ENCODE measurements at places on chromosomes 1 and 21.

GRCh38 chr1:40620586-40621210 is 44.8 kb downstream of the RIMS3 start:
- DNase-seq = no peak

DNA sequence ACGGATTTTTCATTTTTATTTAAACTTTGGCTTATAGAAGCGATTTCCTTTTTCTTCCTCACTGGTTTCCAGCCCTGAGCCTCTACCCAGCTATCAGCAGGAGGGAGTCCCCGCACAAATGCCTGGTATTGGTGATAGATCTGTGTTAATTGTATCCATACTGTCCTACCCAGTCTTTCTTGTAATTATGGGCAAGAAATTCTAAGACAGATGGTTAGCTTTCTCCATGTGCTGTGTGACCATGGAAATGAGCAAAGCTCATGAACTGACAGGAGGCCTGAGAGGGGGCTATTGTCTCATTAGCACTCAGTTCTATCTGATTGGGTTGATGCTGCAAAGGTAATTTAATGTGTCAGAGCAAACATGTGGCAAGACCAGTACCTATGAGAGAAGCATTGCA is 108.1 kb upstream of the IVNS1ABP start:
- DNase-seq = no peak

- peak; percentile 67 for DNase-seq
These were observed 4.8 kb downstream of the RUNX3 start for GRCh38 chr1:24925082-24925779.

GRCh38 chr1:235424092-235424491 is 56.9 kb downstream of the TBCE start:
- no peak for DNase-seq
